GM03348 (cell line): ENCODE measurements at places on chromosomes 5 and 9.

- no peak for DNase-seq
Observed at GRCh38 chr5:61245936-61246335, 83.7 kb upstream of the SMIM15 start.

- no peak for DNase-seq
Observed at GRCh38 chr5:35438786-35439185, 178.9 kb upstream of the SPEF2 start.

DNA sequence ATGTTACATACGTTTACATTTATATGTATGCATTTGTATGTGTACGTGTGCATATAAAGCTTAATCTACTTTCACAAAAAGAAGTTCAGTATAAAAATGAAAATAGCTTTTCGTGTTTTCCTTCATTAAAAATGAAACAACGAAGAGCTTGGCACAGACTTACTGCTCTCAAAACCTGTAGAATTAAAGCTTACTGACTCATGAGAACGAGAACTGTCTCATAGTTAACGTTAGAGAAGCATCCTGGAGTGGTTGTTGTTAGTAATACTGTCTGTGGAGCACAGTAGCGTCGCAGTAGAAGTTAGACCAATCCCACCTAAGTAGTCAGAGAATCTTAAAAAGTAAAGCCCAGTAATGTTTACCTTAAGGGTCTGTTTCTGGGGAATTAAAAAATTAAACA, 1.3 kb downstream of the MAT2B start:
- peak; percentile 39 for DNase-seq

DNA sequence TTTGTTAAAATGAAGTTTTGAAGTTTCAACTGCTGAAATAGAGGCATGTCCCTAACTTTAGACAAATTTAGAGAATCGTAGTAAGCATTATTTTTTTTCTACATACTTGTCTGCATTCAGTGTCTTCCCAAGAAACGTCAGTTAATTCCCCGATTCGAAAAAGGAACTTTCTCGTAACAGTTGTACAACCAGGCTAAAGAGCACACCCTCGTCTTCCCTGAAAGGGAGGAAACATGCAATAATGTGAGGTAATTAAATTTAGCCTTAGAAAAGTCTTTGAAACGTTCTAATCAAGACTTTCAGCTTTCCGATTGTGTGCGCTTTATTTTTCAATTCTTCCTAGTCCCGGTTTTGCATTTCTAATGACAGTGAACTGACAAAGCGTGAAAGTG, 374 bp upstream of the SLC1A3 start:
- DNase-seq: no peak
